Skeletal muscle cell (primary cell): ENCODE measurements at places on chromosomes 13 and 19.

- no peak for DNase-seq
Observed at GRCh38 chr19:47232422-47233211, 1.6 kb upstream of the BBC3 start.

DNA sequence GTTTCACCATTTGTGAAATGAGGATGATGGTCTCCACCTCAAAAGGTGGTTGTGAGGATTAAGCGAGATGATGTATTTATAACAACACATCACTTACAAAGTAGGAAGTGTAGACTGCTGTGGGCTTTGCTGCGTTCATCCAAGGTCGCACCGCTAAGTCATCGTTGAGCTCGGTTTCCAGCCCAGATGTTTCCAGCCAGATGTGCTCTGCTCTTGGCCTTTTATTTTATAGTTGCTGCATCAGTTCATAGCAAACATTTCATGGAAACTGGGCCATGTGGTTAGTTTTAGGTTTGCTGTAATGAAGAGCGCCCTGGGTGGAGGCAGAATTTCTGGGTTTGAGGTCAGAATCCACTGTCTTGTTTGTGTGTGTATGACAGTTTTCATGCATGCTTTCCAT lies 76.5 kb upstream of the RNF113B start:
- DNase-seq: no peak

- peak; percentile 60 for DNase-seq
Observed at GRCh38 chr13:65914716-65915115, 1315.4 kb downstream of the PCDH9 start.

DNA sequence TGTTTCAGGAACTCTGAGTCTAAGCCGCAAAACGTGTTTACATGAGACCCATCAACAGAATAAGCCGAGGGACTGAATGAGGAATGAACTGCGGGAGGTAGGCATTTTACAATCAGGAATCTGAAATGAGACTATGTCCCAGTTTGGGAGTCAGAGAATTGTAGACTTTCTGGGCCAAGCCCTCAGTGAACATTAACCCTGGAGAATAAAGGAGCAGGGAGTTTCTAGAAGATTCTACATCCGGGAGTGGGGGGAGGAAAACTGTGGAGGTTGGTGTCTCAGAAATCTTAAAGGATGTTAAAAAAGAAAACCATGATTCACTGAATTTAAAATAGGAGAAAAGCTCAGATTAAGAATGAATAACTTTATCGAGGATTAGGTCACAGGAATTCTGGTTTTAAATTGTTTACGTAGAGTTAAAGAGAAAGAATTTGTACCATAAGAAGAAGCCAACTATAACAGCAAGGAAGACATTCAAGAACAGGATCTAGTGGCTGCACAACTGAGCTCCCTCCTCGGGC lies 18.5 kb downstream of the RFX2 start:
- DNase-seq: no peak

- DNase-seq: no peak
Observed at GRCh38 chr19:7888826-7889217, 512 bp downstream of the LRRC8E start.
